ENCODE measurements at places on chromosomes 7 and 10. TPM values are rescaled to one million over a fixed set of nuclear protein-coding genes. Genes with fewer than 3 reads are reported as not detected.

Gene RNF148
- not detected for total RNA-seq

DNA sequence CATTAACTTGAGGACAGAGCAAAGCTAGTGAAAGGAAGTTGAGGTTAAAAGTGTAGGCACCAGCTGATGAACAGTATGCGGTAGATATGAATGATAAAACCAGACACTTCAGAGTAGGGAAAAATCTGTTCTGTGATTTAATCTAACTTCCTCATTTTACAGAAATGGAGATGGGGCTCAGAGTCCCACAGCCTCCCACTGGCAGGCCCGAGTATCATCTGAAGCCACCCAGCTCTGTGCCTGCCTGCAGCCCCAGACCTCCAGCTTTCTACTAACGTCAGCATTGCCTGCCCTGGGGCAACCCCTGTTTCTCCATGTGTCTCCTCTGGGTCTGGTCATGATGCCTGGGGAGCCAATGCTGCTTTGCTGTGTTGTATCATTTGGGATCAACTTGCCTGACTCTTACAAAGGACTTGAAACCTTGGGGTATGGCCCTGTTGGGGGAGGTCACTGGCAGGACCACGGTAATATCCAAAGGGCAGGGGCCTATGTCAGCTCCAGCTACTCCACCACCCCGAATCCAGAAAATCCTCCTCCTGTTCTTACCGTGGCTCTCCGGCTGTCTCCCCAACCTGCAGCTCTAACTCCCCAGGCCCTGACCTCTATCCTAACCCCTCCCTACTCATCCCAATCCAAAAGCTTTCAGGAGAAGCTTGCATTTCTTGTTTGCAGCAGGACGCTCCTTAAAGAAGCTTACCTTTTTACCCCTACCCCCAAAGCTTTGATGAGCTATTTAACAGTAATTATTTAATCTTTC lies 56.2 kb upstream of the NPY start:
- no peak for DNase-seq

- no peak for DNase-seq
These were observed 722.9 kb downstream of the GRM8 start for GRCh38 chr7:126529833-126530232.

- DNase-seq, result no peak
These were observed 36.1 kb downstream of the BTRC start for GRCh38 chr10:101389986-101390531.

DNA sequence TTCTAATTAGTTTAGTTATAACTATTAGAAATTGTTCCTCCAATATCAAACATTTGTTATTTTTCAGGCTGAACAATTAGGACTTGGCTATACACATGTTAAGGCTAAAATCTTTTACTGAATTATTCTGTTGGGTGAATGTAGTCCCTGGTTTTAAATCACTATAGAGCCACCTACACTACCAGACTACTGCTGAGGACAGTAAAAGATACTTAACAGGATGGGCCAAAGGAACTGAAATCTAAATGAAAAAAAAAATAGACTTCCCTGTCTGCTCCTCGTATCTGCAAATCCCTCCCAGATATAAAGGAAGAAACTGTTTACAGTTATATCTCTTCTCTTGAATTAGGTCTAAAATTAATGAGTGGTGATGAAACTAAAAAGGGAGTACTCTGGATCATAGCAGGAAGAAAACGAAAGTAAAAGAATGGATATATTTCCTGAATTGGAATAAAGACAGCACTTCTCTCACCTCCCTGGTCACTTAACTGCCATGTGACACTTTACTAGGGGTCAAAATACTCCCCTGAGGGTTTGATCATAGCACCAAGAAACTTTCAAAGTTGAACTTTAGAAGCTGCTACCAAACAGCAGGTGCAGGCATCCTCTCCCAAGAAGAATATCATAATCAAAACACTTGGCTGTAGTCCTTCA lies 12.7 kb downstream of the FBXW4 start:
- DNase-seq, result no peak

- no peak for DNase-seq
These were observed 508.5 kb downstream of the DNAJB6 start for GRCh38 chr7:157845203-157845835.

Data from heart right ventricle (tissue), 16 donors.